ENCODE measurements at places on chromosomes 16 and 17.

- no peak overlapping the region for H3K27ac ChIP-seq
- H3K4me3 ChIP-seq, result no peak overlapping the region
- DNase-seq, result no peak
- H3K36me3 ChIP-seq, result no peaks in the 10 kb centered on the region
- no peaks in the 10 kb centered on the region for H3K4me1 ChIP-seq
- H3K27me3 ChIP-seq, result no peaks in the 10 kb centered on the region
Measured at GRCh38 chr16:52312716-52313115, 234.2 kb downstream of the TOX3 start.

- H3K27me3 ChIP-seq, result peaks cover 3% of the 10 kb centered on the region
- no peak overlapping the region for H3K4me3 ChIP-seq
- no peaks in the 10 kb centered on the region for H3K4me1 ChIP-seq
- DNase-seq, result no peak
Measured at GRCh38 chr17:17564896-17565295, 26.6 kb downstream of the PEMT start.

DNA sequence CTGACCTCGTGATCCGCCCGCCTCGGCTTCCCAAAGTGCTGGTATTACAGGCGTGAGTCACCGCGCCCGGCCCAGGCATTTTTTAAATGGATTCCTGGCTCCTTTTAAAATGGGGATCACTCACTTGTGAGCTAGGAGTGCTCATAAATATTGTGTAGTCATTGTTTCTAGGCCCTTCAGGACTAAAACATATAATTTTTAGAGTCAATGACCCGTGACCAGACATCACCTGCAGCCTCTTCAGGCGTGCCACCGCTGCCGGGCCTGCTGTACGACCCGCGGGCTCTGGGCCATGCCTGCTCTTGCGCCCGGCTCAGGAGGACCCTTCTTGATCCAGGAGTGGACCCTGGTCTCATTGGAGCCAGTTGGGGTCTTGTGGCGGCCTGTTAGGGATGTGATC, 30.8 kb downstream of the EFCAB5 start:
- H3K36me3 ChIP-seq, result no peaks in the 10 kb centered on the region
- H3K4me3 ChIP-seq, result no peak overlapping the region
- no peak overlapping the region for H3K27ac ChIP-seq
- H3K4me1 ChIP-seq, result peaks cover under 1% of the 10 kb centered on the region
- no peak for DNase-seq

DNA sequence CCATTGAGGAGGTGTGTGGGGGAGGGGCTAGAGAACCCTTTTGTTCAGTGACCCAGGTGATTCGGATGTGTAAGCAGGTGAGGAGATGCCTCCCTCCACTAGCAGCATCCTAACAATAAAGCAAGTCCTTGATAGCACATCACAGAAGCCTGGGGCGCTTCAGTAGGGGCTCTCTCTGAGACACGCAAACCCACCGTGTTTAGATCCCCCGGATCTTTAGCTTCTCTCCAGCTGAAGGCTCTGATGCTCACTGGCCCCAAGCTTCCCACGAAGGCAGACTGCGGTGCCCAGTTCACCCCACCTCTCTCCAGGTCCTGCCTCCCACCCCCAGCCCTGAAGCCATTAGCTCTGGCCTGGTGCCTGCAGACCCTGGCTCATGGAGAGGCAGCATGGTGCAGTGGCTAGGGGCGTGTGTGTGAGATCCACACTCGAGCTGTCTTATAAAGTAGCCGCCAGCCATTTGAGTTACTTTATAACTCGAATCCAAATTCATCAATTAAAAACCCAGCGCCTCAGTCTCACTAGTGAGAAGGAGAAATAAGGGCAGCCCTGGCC, 204.7 kb upstream of the TNRC6C start:
- no peaks in the 10 kb centered on the region for H3K4me1 ChIP-seq
- H3K27me3 ChIP-seq, result peaks cover 19% of the 10 kb centered on the region
- H3K36me3 ChIP-seq, result 0 out of 2 replicates have a peak, but pooled peaks cover 6% of the 10 kb centered on the region
- H3K27ac ChIP-seq, result no peak overlapping the region

GRCh38 chr16:52366983-52367382, 180.0 kb downstream of the TOX3 start:
- H3K4me1 ChIP-seq, result no peaks in the 10 kb centered on the region
- no peaks in the 10 kb centered on the region for H3K27me3 ChIP-seq
- DNase-seq, result no peak
- H3K36me3 ChIP-seq, result no peaks in the 10 kb centered on the region
- no peak overlapping the region for H3K4me3 ChIP-seq
- H3K27ac ChIP-seq, result no peak overlapping the region

DNA sequence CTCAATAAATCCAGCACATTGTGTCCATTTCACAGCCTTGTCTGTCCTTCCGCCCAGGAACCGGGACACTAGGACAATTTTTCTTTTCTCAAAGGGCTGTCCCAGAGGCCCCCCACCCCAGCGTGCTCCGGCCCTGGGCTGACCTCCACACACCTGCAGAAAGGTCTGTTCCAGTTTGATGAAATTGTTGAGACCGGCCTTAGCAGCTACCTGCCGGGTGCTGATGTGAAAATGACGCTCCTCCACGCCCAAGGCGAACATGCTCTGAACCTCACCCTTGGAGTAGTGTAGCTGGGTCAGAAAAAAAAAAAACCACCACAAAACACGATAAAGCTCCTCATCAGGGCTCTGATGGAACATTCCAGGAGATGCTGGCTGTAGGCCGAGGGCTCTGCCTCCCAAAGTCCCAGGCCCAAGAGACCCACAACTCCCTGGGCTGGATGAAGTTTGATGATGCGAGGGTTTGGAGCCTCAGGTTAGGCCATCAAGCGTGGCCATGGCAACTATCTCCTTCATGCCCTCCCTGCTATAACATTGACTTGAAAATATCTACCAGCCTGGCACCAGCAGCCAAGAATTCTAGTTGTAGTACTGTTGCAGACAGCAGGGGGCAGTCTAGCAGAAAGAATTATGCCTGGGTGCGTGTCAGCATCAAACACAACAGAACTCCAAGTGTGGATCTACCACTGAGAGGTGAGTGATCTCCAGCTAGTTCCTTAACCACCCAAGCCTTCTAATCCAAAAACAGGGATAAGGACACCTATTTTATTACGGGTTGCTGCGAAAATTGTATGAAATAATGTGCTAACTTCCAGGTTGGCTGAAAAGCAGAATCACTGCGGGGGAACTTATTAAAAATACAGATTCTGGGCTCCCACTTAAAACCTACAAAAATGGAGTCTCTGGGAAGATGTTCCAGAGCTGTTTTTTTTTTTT, 62.1 kb downstream of the RMI2 start:
- no peak overlapping the region for H3K27ac ChIP-seq
- no peaks in the 10 kb centered on the region for H3K36me3 ChIP-seq
- peaks cover 20% of the 10 kb centered on the region for H3K4me1 ChIP-seq
- H3K27me3 ChIP-seq, result peaks cover 5% of the 10 kb centered on the region
- no peak overlapping the region for H3K4me3 ChIP-seq

DNA sequence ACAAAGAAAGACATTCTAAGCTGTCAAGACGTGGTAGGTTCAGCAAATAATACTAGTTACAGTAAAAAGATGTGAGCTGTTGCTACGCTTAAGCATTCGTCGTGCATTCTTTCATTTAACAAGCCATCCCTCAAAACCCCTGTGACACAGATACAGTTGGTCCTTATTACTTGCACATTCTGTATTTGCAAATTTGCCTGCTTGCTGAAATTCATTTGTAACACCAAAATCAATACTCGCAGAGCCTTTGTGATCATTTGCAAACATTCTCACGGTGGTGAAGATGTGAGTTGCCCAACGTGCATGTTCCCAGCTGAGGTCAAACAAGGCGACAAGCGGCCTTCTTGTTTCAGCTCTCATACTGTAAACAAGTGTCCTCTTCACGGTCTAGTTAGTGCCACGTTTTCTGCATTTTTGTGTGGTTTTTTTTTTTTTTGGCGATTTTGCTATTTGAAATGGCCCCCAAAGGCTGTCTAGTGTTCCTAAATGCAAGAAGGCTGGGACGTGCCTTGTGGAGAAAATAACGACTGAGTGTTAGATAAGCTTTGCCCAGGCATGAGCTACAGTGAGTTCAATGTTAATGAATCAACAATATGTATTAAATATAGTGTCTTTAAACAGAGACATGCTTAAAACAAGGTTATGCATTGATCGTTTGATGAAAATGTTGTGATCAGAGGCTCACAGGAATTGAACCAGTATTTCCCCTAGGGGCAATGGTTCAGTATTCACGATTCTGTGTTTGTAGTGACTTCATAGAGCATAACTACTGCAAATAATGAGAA, 84.1 kb downstream of the RAB11FIP4 start:
- no peak for DNase-seq
- no peak overlapping the region for H3K27ac ChIP-seq
- H3K36me3 ChIP-seq, result no peaks in the 10 kb centered on the region
- peaks cover 49% of the 10 kb centered on the region for H3K27me3 ChIP-seq
- H3K4me1 ChIP-seq, result no peaks in the 10 kb centered on the region

DNA sequence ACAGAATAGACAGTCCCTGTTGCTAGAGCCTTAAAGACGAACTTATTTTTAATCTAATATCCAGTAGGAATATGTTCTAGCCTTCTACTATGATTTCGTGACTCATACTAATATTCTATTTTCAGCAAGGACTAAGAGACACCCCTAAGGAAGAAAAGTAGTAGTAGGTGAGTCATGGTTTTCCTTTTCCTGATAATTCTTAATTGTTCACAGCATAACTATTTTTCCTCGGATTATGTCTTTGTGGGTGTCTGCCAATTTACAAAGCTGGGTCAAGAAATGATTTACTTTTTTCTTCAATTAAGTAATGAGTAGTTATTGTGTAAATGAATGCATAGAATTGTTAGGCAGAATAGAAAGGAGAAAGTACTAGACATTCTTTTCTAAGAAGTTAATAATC, 292.2 kb downstream of the TOX3 start:
- DNase-seq, result no peak
- no peak overlapping the region for H3K27ac ChIP-seq
- H3K27me3 ChIP-seq, result no peaks in the 10 kb centered on the region

DNA sequence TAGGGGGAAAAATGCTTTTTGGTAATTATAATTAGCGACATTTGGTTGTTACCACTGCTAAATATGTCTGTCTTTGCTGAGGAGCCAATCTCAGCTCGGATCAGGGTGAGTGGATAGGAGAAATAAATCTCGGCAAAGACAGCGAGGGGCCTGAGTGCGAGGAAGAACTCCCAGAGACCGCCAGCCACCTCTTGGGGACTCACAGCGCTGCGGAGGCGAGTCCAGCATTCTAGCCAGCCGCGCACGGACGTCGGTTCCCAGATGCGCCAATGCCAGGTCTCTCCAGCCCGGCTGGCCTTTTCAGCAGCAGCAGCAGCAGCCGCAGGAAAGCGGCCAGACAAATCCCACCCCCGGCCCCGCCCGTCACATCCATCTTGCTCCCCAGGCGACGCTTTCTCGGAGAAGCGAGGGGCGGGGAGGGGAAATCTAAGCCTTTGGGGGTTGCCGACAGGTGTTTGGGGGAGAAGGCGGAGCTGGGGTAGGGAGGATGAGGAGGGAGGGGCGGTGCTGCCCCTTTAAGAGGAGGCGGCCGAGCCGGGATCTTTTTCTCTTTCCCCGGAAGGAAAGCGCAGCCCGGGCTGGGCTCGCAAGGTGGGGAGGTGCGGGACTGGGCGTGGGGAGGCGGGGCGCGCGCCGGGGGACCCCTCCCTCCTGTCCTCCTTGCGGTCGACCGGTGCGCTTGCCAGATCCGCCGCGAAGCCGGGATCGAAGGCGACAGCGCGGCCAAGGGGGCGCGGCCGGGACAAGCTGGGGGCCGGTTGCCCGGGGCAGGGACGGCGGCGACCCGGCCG, at the start of gene ITGA3:
TSS of gene ITGA3 (plus strand) at position 685 of the 791 bp plus-strand sequence. CDS start 330 bp downstream, outside the sequence.
- H3K27ac ChIP-seq, result peak within 1 kb of the TSS; percentile 99
- H3K4me1 ChIP-seq, result peaks cover 83% of the 10 kb centered on the region
- H3K27me3 ChIP-seq, result peaks cover 10% of the 10 kb centered on the region
- peaks cover 24% of the 10 kb centered on the region for H3K36me3 ChIP-seq
- DNase-seq, result peak; percentile 87

Measured in HFFc6 (cell line).